B cell (primary cell): ENCODE measurements at places on chromosomes 2 and 18. TPM values are rescaled to one million over a fixed set of nuclear protein-coding genes. Genes with fewer than 3 reads are reported as not detected.

DNA sequence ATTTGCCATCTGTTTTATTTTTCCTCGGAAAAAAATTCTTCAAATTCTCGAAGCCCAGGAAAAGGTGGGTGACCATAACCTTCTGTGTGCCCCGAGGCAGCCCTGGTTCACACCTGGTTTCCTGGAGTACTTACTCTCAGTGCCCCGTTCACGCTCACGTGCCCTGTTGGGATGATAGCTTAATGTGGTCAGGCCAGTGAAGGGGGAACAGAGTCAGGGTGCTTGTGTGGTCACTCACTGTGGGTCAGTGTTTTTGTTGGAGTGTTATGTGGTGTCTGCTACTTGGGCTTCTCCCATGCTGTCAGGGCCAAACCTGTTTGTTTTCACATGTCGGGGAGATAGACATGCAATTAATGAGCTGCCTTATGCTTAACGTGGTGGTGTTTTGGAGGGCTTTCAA lies 78.1 kb downstream of the MAP4K4 start:
- no peak for DNase-seq

- DNase-seq: no peak
These were observed 35.2 kb downstream of the E2F6 start for GRCh38 chr2:11430729-11431128.

DNA sequence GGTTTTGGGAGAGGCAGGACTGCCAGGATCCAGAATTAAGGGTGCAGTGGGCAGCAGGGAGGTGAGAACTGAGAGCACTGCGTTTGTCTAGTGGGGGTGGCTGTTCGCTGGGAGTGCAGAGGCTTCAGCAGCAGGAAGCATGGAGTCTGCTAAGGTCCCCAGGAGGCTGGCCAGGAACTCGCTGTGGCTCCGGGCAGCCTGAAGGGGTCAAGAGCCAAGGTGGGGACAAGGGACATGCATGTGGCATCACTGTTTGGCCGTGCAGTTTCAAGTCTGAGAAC lies 43.2 kb upstream of the SEMA4C start:
- no peak for DNase-seq

GRCh38 chr2:226077031-226077430 lies 677.5 kb downstream of the NYAP2 start:
- no peak for DNase-seq

GRCh38 chr18:67232991-67233390 lies 283.5 kb downstream of the DSEL start:
- DNase-seq: no peak

DNA sequence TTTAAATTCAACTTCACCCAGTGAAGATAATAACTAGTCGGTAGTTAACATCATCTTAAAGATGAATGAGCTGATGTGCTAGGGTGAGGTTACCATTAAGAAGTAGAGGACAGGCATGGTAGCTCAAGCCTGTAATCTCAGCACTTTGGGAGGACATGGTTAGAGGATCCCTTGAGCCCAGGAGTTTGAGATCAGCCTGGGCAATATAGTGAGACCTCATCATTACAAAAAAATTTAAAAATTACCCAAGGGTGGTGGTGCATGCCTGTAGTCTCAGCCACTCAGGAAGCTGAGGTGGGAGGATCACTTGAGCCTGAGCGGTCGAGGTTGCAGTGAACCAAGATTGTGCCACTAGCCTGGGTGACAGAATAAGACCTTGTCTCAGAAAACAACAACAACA lies 4.7 kb downstream of the GALNT5 start:
- DNase-seq: no peak

DNA sequence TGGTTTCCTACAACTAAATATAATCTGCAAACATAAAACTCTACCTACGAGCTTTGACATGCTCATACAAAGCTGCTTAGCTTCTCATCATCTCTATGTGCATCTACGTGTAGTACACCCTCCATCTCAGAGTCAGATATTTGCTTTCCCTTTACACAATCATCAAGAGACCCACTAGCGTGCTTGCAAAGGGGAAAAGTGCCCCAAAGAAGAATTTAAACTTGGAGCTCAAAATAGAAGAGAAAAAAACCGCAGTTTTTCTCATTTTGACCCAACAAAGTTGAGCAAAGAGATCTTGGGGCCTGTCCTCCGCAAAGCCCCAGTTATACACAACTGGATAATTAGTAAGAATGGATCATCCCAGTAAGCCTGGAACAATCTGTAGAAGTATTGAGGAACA lies 104.1 kb downstream of the PAX3 start:
- no peak for DNase-seq

DNA sequence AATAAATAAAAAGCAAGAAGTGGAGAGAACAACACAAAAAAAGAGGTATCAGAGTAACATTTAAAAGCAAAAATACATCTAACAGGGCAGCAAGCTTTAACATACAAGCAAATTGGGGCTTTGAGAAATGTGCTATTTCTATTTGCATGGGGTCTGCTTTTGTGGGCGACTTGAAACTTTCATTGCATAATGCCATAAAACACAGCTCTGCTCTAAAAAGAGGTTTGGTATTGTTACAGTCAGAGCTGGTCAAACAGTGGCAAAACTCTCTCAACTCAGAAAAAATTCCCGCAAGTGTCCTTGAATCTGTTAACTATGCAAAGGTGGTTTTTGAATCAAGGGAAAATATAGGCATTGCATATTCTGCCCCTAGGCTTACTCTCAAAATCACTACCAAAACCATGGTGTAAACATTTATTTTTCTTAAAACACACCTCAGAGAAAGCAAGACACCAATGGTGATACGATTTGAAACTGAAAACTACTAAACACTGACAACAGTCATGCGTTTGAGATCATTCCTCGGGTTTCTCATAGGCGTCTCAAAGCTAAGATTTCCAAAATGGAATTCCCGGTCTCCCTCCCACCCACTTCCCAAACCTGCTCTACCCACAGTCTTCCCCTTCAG lies 45.5 kb downstream of the RNF152 start:
- no peak for DNase-seq

GRCh38 chr2:227870710-227871374 lies 589 bp upstream of the DAW1 start:
- DNase-seq: no peak

- no peak for DNase-seq
These were observed 11.4 kb upstream of the DYNC1I2 start for GRCh38 chr2:171675810-171676345.

GRCh38 chr2:71498261-71498701 lies 44.9 kb downstream of the DYSF start:
- DNase-seq: no peak

- DNase-seq: no peak
These were observed 180.7 kb downstream of the PLCL1 start for GRCh38 chr2:197985029-197985638.

- DNase-seq: no peak
These were observed 133.6 kb upstream of the MYT1L start for GRCh38 chr2:2464643-2465042.

GRCh38 chr2:207473931-207474235 lies 55.9 kb upstream of the CREB1 start:
- no peak for DNase-seq

GRCh38 chr2:20198001-20198400 lies 26.9 kb downstream of the SDC1 start:
- no peak for DNase-seq

GRCh38 chr2:179565807-179566206 lies 295.6 kb downstream of the ZNF385B start:
- no peak for DNase-seq

GRCh38 chr18:59988098-59988706 lies 88.4 kb downstream of the PMAIP1 start:
- peak; percentile 67 for DNase-seq

DNA sequence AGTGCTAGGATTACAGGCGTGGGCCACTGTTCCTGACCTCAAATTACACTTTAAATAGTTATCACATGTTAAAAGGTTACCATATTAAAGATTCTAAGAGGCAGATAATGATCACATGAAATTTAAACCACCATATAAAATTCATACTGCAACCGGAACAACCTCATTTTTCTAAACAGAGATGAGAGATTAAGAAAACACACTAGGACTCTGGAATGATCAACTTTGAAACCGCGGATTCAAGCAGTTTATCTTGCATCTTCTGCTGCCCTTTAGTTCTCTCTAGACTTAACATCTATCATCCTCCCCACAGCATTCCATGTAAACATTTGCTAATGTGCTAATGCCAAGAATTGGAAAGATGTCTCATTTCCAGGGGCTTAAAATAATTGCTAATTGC lies 115.8 kb downstream of the PIGN start:
- no peak for DNase-seq

- no peak for DNase-seq
These were observed 7.2 kb downstream of the RPIA start for GRCh38 chr2:88698498-88699233.

- no peak for DNase-seq
These were observed 80.0 kb downstream of the RAB31 start for GRCh38 chr18:9788140-9788539.

DNA sequence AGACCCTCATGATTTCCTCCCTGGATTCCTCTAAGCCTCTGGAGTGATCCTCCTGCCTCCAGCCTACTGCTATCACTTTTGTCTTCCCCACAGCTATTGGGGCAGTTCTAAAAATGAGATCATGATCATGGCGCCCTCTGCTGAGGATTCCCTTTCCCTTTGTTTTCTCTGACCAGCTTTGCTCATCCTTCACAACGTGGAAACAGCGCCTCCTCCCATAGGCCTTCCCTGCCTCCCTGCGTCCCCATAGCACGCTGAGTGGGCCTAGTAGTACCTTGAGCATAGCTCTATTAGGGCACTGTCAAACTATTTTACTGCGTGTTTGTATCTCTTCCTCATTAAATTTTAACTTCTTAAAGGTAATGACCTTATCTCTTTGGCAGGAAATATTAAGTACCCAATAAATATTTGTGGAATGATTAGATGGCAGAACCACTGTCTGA lies 207.0 kb upstream of the FANCL start:
- DNase-seq: peak; percentile 38

CNDP1 gene
- total RNA-seq: 0.51 and 0.57 TPM in 2 replicates

AMMECR1L gene
- total RNA-seq: 15.2 and 15.8 TPM in 2 replicates

VIT gene
- not detected in 2 replicates for total RNA-seq

GALNT3 gene
- total RNA-seq: 15.9 and 17.1 TPM in 2 replicates

CCDC141 gene
- total RNA-seq: 42.1 and 47.5 TPM in 2 replicates

SIX2 gene
- total RNA-seq: not detected in 2 replicates

BCL11A gene
- 373 and 383 TPM in 2 replicates for total RNA-seq

ARHGAP15 gene
- total RNA-seq: 187 and 198 TPM in 2 replicates

CRACDL gene
- total RNA-seq: 0.07 and 0.25 TPM in 2 replicates

SERPINB13 gene
- total RNA-seq: not detected in 2 replicates
